ENCODE measurements at places on chromosomes 6 and 20.

DNA sequence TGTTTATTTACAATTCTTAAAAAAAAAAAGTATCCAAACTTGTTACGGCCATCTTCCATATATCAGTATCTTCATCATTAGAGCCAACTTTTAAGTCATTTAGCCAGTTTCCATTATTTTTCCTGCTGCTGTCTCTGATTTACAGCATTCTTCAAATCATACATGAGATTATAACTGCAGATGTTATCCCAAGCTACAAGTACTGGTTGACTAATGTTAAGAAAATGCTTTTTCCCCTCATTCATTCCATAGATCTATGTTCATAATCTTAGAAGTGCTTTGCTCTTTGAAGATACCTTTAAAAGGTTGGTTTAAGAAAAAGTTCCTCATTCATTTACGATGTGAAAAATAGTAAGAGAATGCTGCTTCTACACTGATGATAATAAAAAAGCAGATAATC is 158.7 kb downstream of the RNGTT start:
- DNase-seq, result no peak

GRCh38 chr6:100311707-100312251 is 152.9 kb downstream of the SIM1 start:
- no peak for DNase-seq

DNA sequence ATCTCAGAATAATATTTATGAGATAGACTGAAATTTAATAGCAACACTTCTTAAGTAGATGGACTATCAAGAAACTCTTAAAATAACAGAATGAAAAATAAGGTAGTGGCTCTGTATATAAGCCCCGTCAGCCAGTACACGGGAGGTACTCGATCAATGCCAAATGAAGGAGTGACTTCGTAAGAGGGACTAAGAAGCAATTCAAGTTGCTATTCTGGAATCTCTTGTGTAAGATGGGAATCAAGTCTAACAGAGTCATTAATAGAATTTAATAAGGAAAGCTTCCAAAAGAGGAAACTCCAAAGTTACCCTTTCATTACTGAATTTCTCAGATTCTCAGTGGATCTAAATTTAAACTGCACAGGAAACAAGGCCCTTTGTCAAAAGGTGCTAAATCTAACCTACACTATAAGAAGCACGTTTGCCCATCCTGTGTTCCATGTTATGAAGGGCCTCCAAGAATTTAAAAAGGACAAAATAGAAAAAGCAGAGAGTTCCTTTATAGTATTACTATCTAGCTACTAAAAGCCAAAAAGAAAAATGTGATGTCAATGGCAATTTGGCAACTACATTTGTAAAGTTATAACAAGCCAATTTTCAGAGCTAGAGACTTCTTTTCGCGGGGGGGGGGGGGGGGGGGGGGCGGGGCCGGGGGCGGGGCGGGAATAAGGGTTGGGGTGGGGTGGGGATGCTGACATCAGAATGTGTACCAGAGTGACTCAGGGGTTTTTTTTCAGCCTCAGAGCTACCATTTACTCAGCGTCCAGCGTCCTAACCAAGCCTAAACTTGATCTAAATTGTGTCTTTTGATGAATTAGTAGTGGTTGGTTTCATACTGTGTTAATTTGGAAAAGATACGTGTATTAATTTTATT is 200.6 kb downstream of the GMPR start:
- no peak for DNase-seq

DNA sequence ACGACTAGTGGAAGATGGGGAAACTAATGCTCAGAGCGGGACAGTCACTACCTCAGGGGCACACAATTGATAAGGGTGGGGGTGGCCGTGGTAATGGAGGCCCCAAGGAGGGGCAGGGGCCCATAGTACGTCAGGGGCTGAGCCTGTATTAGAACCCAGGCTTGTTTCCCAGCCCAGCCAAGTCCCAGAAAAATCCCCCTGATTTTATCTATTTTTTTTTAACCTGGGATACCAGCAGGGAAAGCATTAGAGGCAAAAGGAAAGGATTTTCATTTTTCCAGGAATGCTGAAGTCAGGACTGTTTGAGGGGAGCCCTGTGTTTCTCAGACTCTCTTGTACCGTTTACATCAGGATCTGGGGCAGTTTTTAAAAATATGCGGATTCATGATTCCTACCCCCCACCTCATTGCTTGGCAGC is 382 bp downstream of the MYH7B start:
- DNase-seq, result no peak

GRCh38 chr20:13274275-13274861 is 53.3 kb downstream of the ISM1 start:
- peak; percentile 12 for DNase-seq

GRCh38 chr20:44464514-44464913 is 11.2 kb upstream of the TTPAL start:
- no peak for DNase-seq

GRCh38 chr6:44038543-44039065 is 88.6 kb downstream of the MRPL14 start:
- DNase-seq, result no peak

- no peak for DNase-seq
Measured at GRCh38 chr6:26387565-26387964, 4.7 kb downstream of the BTN2A2 start.

DNA sequence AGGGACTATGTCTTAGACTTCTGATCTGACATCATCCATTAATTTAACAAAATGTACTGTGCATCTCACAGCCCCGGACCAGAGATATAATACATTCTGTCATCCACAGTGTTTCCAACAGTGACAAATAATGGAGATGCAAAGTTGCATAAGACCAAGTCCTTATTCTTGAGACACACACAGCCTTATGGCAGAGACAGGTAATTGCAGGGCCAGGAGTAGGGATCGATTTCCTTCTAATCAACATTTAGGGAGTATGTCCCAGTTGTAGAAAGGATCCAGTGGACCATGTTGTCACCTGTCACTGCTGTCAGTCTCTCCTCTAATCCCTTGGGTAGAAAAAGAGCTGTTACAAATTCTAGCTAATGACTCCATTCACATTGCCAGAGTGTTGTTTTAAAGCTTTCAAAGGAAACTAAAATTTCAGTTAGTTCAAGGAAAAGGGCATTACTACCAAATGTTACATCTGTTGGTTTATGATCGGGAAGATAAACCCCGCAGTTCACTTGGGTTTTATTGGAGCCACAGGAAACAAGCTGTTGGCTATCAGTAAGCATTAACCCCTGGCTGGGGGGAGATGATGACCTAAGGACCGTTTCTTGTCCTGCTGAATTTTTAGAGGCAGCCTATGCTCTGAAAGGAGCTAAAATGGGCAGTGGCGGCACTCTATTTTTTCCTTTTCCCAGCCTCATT is 111.4 kb upstream of the ATXN1 start:
- DNase-seq, result no peak

DNA sequence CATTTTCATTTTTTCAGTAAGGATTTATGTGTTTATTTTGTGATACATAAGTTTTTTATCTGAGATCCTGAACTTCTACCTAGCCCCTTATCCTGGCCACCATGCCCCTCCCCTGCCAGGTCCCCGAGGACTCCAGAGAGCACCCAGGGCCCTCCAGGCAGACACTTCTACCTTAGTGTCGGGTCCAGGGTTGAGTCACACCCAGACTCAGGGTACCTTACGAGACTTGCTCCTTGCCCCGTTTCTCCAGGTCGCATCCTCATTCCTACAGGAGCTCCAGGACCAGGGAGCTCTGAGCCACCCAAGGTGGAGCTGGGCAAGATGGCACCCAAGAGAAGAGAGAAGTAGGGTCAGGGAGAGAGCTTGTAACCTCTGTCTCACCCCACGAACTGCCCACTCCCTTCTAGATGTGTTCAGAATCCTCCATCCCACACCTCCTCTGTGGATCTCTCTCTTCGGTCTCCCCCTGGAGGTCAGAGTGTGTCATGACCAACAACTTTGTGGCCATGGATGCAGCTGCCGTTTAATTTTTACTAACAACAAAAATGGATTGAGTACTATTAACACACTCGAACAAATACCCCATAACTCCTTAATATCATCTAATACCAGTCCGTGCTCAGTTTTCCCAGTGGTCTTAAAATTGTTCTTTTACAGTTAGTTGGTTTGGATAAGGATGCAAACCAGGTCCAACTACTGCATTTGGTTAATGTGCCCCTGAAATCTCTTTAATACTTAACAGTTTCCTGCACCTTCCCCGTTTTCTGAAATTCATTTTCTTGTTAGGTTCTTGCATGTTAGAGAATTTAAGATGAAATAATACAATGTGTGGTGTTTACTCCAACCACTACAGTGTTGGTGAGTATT is 130.6 kb upstream of the INSM1 start:
- no peak for DNase-seq

DNA sequence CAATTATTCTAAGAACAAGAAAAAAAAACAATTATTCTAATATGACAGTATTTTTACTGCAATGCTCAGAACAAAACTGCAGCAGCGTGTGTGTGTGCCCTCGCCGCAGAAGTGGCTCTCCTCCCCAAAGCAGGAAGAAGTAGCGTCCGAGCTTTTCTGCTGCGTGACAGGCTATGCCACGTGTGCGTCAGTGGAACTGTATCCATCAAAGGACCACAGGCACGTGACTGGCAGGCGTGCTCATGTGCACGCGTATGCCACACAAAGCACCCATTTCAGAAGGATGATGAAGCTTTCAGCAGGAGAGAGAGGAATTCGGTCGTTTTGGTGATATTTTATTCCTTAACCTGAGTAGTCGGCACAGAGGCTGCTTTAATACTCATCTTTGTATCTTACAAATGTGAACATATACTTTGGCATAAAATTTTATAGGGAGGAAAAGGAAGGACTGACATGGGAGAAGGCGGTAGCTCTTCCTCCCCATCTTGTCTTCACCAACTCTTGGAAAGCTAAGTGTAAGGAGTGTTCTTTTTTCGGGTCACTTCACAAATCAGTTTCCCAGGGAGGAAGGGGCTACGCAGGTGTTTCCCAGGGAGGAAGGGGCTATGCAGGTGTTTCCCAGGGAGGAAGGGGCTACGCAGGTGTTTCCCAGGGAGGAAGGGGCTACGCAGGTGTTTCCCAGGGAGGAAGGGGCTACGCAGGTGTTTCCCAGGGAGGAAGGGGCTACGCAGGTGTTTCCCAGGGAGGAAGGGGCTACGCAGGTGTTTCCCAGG is 3.4 kb downstream of the TCFL5 start:
- peak; percentile 24 for DNase-seq

DNA sequence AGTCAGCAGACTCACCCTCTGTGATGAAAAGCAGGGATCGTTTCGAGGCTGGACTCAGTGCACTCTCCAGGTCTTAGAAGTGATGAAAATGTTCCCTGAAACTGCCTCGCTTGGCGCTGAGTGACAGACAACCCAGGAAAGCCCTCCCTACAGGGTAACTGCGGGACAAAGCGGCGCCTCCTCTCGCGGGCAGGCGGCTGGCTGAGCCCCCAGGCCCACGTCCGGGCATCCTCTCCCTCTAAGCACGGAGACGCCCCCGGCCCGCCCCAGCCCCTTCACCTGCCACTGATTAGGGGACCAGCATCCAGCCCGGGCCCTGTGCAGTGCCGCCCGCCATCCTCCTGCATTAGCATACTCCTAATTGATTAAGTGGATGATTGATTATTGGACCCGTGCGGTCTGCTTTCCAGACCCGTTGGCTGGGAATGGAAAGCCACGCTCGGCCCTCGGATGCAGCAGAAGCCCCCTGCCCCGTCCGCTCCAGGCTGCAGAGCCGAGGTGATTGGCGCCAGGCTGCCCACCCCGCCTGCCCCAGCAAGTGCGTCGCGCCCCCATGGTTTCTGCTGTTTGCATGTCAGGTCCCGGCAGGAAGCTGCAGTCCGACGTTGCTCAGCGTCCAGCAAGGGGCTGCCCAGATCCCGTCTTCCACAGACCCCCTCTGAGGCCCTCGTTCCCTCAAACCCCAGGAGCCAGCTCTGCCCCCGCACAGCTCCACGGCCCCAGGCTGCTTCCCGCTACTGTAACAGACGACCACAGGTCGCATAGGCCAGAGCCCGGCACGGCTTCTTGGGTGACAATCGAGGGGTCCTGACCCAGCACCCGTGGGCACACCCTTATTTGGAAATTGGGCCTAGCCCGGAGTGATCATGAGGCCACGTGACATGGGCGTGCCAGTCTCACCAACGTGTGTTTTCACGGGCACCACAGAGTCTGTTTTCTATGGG is 131.6 kb downstream of the DLL1 start:
- no peak for DNase-seq

DNA sequence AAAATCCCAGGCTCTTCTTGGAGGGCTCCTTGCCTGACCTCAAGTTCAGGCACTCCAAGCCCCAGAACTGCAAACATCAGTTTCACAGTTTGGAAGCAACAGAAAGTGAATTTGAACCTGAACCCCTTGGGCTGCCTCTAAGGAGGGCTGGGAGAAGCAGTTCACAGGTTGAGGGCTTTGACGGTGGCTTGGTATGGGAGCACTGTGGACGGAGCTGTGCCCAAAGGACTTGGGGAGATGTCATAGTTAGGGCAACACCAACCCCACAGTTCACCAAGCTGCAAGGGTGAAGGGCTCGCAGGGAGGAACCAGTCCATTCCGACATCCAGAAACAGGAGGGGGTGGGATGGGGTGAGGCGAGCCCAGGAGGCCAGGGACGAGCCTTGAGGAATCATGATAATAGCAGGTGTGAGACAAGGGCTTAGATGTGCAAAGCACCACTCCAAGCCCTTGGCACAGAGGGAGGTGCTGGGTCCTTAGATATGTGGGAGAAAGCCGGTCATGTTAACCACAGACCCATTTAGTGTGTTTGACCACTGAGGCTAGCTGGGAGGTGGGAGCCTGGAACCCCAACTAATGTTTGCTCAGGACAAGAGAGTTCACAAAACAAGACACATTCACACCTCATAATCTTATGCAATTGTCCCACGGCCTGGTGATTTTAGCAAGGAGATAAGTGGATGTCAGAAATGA is 4.3 kb downstream of the CEBPB start:
- no peak for DNase-seq

- DNase-seq, result no peak
Measured at GRCh38 chr20:1673424-1673823, 15.8 kb upstream of the SIRPG start.

DNA sequence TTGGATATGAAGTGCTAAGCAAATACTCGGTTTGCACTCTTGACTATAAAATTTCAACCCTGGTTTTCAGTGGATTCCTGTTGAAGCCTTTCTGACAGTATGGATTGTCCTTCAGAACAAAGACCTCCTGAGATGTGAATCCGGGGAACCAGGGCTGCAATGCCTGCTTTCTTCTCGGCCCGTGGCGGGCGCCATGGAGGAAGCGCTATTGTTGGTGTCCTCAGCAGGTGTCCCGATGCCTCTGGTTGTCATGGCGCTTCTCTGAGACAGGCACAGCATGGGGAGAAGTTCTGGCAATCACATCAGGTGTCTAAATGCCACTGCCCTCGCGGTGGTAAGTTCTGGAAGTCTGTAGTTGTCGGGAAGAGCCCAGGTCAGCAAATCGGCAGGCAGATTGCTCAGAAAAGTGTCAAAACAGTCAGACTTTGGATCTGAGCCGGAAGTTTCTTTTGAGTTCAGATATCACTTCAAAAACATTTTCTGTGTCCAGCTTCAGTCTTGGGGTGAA is 188.5 kb downstream of the CDH4 start:
- no peak for DNase-seq

GRCh38 chr6:157879034-157879872 is 56.2 kb downstream of the SNX9 start:
- no peak for DNase-seq
